Umbilical cord (tissue), 2 donors: ENCODE measurements at places on chromosomes 1 and 21. TPM values are rescaled to one million over a fixed set of nuclear protein-coding genes. Genes with fewer than 3 reads are reported as not detected.
A peak's percentile ranks its signal among the peaks of the same experiment; 100 is the strongest.

The LMX1A gene
- total RNA-seq: 0.72 TPM

- DNase-seq: peak; percentile 76
These were observed 146.0 kb downstream of the RERE start for GRCh38 chr1:8671306-8671917.

The GJA9 gene
- 1.7 TPM for total RNA-seq

The NTMT2 gene
- total RNA-seq: not detected

- DNase-seq: no peak
These were observed 180.4 kb upstream of the GALNT2 start for GRCh38 chr1:229886636-229887035.

The NID1 gene
- 173 TPM for total RNA-seq

The CDK11B gene
- total RNA-seq: 3.6 TPM

DNA sequence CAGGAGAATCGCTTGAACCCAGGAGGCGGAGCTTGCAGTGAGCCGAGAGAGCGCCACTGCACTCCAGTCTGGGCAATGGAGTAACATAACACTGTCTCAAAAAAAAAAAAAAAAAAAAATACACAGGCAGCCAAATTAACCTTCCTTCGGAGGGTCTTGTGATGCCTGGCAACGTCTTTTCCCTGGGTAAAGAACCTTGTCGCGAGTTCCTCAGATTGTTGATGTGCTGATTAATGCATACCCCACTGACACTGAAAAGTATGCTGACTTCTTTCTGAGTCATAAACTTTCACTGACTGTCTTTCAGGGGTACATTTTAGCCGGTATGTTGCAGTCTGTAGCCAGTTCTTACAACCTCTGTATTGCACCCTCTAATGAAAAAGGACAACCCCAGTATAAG, 95.1 kb upstream of the SOD1 start:
- no peak for DNase-seq

- DNase-seq: no peak
These were observed 68.9 kb downstream of the CNIH3 start for GRCh38 chr1:224684979-224685425.

- no peak for DNase-seq
These were observed 54.4 kb downstream of the PRSS38 start for GRCh38 chr1:227869851-227870305.

DNA sequence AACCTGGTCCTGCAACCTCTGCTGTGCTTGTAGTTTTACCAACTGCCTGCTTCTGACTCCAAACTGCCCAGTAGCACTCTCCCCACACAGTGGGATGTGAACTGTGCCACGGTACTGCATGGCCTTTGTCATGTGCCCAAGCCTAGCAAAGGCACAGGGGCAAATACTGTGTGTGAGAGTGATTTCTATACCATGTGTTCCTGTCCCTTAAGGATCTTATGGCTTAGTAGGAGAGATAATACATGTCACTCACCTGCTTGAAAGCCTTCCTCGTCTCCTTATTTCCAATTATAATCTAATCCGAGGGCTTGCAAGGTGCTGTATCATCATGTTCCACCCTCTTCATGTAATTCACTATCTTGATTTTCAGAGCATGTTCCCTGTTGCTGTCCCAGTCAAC, 51.3 kb downstream of the UBE4B start:
- no peak for DNase-seq

DNA sequence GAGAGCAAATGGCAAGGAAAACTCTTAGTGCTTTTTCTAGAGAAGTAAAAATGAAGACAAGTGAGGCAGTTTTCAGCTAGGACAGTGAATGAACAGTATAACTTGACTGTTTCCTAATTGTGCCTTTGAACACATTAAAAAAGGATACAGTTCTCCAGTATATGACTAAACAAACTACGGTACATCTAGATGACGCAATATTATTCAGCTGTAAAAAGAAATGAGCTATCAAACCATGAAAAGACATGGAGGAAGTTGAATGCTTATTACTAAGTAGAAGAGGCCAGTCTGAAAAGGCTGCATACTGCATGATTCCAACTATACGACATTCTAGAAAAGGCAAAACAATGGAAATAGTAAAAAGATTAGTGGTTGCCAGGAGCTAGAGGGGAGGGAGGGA, 206.3 kb downstream of the SIPA1L2 start:
- DNase-seq: no peak

The GBP6 gene
- 0.48 TPM for total RNA-seq

- no peak for DNase-seq
These were observed 24.4 kb downstream of the FTCD start for GRCh38 chr21:46130831-46131587.

- no peak for DNase-seq
These were observed 27.2 kb downstream of the VPS45 start for GRCh38 chr1:150094734-150095265.

The PIGR gene
- 5.8 TPM for total RNA-seq

GRCh38 chr1:70486676-70487458, 75.8 kb downstream of the CTH start:
- peak; percentile 85 for DNase-seq

- no peak for DNase-seq
These were observed 13.5 kb downstream of the PDPN start for GRCh38 chr1:13597166-13597565.

DNA sequence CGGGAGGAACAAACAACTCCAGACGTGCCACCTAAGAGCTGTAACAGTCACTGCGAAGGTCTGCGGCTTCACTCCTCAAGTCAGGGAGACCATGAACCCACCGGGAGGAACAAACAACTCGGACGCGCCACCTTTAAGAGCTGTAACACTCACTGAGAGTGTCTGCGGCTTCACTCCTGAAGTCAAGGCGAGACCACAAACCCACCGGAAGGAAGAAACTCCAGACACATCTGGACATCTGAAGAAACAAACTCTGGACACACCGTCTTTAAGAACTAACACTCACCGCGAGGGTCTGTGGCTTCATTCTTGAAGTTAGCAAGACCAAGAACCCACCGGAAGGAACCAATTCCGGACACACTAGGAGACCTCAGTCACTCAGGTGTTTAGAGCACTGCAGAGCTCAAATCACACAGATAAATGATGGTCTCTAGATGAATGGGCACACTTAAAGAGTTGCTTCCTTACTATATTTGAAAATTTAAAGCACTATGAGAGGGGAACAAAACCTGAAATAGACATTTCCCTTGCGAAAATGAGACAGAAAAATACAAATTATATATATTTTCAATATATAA, 587.7 kb upstream of the ADGRL4 start:
- no peak for DNase-seq

The PROX1 gene
- 3.4 TPM for total RNA-seq

DNA sequence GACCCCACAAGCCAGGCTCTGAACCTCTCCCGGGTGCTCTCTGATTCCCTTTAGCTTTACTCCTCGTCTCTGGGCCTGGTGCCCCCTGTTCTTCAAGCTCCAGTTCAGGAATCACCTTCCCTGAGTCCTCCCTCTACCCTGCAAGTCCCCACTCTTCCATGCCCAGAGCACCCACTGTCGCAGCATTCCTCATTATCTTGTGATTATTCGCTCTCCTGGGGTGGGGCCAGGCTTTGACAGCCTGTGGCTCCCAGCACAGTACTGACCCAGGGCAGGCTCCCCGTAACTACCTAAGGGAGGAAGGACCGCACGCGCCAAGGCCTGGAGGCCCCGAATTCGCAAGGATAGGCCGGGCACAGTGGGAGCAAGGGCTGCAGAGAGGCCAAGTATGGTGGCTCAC, 734 bp upstream of the C1orf210 start:
- DNase-seq: no peak
